Adrenal gland (tissue), 19 donors: ENCODE measurements at places on chromosomes 5 and 9. TPM values are rescaled to one million over a fixed set of nuclear protein-coding genes. Genes with fewer than 3 reads are reported as not detected.

GRCh38 chr5:118946138-118946800 lies 42.1 kb downstream of the DTWD2 start:
- no peaks in the 10 kb centered on the region for H3K4me1 ChIP-seq
- H3K27ac ChIP-seq, result no peak overlapping the region
- no peak overlapping the region for H3K4me3 ChIP-seq
- H3K27me3 ChIP-seq, result no peaks in the 10 kb centered on the region

DNA sequence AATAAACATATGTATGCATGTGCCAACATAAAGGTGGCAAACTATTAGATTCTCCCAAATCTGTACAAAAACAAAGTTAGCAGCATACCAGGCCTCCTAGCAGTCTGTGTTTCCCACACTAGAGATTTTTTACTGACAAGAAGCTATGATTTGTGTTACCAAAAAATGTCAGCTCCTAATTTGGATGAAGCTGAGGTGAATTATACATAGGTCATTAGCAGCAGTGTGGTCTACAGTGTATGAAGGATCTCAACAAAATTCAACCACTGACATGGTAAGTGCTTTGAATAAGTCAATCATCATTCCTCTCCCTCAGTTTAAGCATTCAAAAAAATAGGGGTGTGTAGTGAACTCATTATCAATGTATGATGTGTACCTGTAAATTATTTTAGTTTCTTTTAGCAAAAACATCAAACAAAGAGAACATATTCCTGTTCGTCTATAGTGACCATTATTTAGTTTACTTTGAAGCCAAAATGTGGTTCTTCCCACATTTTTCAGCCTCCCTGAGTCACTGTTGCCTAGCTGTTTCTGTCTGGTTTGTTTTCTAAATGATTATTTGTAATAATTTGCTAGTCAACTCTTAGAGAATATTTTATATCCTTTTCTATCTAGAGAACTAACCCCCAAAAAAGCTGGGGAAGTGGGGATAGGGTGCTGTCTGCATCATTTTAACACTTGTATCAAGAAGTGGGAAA lies 52.1 kb upstream of the RGMB start:
- no peaks in the 10 kb centered on the region for H3K36me3 ChIP-seq
- H3K4me3 ChIP-seq, result no peak overlapping the region
- DNase-seq, result no peak
- no peak overlapping the region for H3K27ac ChIP-seq

The C5orf46 gene
- not detected for polyA plus RNA-seq

- H3K27me3 ChIP-seq, result no peaks in the 10 kb centered on the region
- no peaks in the 10 kb centered on the region for H3K36me3 ChIP-seq
- no peaks in the 10 kb centered on the region for H3K4me1 ChIP-seq
- no peak overlapping the region for H3K4me3 ChIP-seq
Measured at GRCh38 chr5:159514229-159514810, 184.0 kb upstream of the IL12B start.

The PCDHB4 gene
- polyA plus RNA-seq, result 1.8 TPM

The C5orf24 gene
- polyA plus RNA-seq, result 57.0 TPM

GRCh38 chr5:160919626-160920025 lies 67.6 kb upstream of the ATP10B start:
- no peak for DNase-seq
- no peaks in the 10 kb centered on the region for H3K27me3 ChIP-seq
- H3K4me3 ChIP-seq, result no peak overlapping the region

The POU5F2 gene
- 0.07 TPM for polyA plus RNA-seq

The CCDC183 gene
- 2.4 TPM for polyA plus RNA-seq

DNA sequence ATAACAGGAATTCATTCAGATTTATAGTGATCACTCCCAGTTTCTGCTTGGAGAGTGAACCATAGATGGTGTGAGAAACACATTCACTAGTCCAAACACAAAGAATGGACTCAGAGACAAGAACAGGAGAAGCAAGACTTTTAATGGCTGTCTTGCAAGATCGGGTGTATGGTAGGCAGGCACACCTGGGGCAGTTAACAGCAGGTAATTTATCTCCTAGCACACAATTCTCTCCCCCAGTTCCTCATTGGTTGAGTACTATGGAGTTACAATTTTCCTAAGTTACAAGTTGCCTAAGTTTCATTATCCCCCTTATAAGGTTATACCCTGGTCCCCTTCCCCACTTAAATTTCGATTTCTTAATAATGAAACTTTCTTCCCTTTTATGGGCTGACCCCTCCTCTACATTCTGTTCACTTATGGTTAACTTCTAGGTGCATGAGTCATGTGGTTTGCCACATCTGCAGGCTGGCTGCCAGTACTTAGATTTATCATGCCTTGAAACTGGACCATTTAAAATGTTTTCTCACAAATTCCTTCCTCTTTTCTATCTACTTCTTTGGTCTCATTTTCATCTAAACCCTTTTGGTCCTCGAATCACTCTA lies 623.3 kb downstream of the HINT1 start:
- no peaks in the 10 kb centered on the region for H3K4me1 ChIP-seq
- H3K4me3 ChIP-seq, result no peak overlapping the region
- H3K27ac ChIP-seq, result no peak overlapping the region
- no peaks in the 10 kb centered on the region for H3K36me3 ChIP-seq
- no peak for DNase-seq

GRCh38 chr5:172048539-172049101 lies 42.2 kb upstream of the FBXW11 start:
- H3K4me3 ChIP-seq, result no peak overlapping the region
- no peaks in the 10 kb centered on the region for H3K4me1 ChIP-seq
- DNase-seq, result no peak
- H3K27ac ChIP-seq, result no peak overlapping the region
- peaks cover 18% of the 10 kb centered on the region for H3K36me3 ChIP-seq

The ZNF483 gene
- polyA plus RNA-seq, result 3.1 TPM

DNA sequence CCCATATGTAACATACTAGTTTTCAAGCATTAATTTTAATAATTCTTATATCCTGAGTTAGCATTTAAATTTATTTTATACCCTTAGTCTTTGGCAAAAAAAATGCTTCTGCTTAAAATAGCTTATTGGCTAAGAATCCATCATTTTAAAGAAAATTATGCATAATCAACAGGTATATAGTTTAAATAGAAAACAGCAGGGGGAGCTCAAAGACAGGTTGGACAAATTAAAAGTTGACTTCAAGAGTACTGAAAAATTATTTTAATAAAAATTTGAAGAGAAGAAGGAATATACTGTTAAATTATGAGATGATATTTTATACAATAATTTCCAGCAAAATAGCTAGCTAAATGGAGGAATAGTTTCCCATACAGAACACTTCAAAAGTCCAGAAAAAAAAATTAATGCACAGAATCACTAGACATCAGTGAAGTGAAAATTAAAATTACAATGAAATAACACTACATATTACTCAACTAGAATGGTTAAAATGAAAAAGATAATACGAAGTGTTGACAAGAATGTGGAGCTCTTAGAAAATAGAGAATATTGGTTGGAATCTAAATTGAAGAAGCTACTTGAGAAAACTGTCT lies 387.1 kb downstream of the PDE4D start:
- no peak overlapping the region for H3K4me3 ChIP-seq
- H3K4me1 ChIP-seq, result no peaks in the 10 kb centered on the region
- H3K27ac ChIP-seq, result no peak overlapping the region

DNA sequence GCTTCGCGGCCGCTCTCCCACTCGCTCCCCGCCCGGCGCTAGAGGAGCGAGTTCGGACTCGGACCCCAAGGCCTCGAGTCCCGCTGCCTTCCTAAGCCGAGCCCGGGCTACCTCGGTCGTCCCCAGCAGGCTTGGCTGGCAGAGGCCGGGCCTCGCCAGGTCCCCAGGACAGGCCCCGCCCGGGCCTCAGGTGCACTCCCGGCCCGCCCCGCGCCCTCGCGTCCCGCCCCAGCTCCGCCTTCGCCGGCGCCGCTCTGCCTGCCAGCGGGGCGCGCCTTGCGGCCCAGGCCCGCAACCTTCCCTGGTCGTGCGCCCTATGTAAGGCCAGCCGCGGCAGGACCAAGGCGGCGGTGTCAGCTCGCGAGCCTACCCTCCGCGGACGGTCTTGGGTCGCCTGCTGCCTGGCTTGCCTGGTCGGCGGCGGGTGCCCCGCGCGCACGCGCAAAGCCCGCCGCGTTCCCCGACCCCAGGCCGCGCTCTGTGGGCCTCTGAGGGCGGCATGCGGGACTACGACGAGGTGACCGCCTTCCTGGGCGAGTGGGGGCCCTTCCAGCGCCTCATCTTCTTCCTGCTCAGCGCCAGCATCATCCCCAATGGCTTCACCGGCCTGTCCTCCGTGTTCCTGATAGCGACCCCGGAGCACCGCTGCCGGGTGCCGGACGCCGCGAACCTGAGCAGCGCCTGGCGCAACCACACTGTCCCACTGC lies at the start of gene SLC22A5:
SLC22A5 (plus strand) TSS at position 237 of the 707 bp plus-strand sequence; CDS start at position 500, 263 bp downstream.
- H3K27me3 ChIP-seq, result no peaks in the 10 kb centered on the region
- H3K4me3 ChIP-seq, result peak within 1 kb of the TSS; percentile 75
- no peaks in the 10 kb centered on the region for H3K36me3 ChIP-seq
- H3K27ac ChIP-seq, result peak within 1 kb of the TSS; percentile 30
- peak; percentile 72 for DNase-seq

The PRR16 gene
- 2.3 TPM for polyA plus RNA-seq

The LECT2 gene
- not detected for polyA plus RNA-seq

The AGXT2 gene
- not detected for polyA plus RNA-seq

DNA sequence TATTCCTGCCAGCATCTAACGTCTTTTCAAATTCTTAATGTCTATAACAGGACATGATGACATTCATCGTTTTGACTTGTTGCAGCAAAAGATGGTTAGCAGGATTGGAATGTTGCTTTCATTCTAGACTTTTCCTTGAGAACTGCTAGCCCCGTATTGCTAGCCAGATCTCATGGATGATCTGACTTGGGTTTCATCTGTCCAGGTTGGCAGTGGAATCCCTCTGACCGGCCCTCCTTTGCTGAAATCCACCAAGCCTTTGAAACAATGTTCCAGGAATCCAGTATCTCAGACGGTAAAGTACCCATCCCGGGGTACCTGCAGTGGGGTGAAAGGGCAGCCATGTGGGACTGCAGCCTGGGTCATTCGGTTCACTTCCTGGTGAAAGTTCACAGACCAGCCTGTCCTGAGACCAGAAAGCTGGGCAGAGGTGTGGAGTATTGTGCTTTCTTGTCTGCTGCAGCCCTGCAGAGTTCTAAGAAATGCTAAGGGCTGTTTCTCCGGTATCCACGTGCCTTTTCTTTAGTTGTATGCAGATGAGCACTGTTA lies 16.7 kb downstream of the QRFP start:
- H3K4me1 ChIP-seq, result no peaks in the 10 kb centered on the region
- H3K27ac ChIP-seq, result no peak overlapping the region
- no peak overlapping the region for H3K4me3 ChIP-seq

- H3K36me3 ChIP-seq, result no peaks in the 10 kb centered on the region
- no peak for DNase-seq
- H3K27me3 ChIP-seq, result no peaks in the 10 kb centered on the region
- H3K4me1 ChIP-seq, result no peaks in the 10 kb centered on the region
- H3K27ac ChIP-seq, result no peak overlapping the region
Measured at GRCh38 chr5:68708842-68709170, 385.0 kb upstream of the SLC30A5 start.

The PMPCA gene
- polyA plus RNA-seq, result 115 TPM

The ATP10B gene
- polyA plus RNA-seq, result 0.03 TPM

- peaks cover 42% of the 10 kb centered on the region for H3K4me1 ChIP-seq
- DNase-seq, result peak; percentile 65
- no peaks in the 10 kb centered on the region for H3K36me3 ChIP-seq
Measured at GRCh38 chr5:141476132-141476911, 556 bp downstream of the PCDHGC3 start.

The NUDCD2 gene
- polyA plus RNA-seq, result 3.5 TPM

DNA sequence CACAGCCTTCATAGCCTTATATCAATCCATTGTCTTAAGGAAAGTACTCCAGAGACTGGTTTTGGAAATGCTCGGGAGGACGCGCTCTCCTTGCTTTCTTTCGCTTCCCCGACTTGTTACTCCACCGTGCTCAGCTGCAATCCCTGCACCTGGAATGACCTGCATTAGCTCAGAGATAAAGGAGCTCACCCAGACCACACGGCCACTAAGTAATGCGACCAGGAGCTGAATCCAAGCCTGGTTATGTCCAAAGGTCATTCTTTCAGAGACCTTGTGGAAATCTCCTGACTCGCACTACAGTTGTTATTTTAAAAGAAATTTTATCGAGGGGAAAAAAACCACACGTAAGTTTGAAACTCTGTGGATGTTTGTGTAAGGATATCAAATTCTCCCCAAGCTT lies 135.3 kb upstream of the DPYSL3 start:
- H3K27ac ChIP-seq, result no peak overlapping the region
- no peak for DNase-seq
- H3K4me1 ChIP-seq, result no peaks in the 10 kb centered on the region
- no peaks in the 10 kb centered on the region for H3K36me3 ChIP-seq
- H3K4me3 ChIP-seq, result no peak overlapping the region

DNA sequence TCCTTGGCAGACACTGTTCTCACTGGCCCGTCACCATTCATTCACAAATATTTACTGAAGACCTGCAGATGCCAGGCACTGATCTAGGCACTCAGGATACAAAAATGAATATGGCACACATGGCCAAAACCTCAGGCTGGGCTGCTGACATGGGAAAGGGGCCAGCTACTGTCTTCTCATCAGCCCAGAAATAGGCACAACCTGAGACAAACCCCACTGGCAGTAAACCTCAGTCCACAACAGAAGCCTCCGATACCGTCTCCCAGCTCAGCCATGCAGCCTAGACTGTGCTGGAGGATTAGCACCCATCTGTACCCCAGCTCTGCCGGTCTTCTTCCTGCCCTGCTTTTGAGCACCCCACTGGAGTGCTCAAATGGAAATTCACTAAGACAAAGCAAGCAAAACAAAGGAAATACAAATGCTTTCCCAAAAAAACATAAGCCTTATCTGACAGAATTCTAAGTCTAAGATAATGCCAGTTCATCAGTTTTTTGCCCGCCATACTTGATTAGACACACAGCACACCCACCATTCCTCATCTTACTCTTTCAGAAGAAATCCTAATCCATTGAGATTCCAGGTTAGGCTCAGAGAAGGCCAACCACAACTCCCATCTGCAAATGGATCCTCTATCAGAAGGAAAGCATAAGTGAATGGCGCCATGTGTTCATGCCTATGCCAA lies 8.2 kb downstream of the P4HA2 start:
- no peak for DNase-seq
- peaks cover 26% of the 10 kb centered on the region for H3K4me1 ChIP-seq
- H3K27ac ChIP-seq, result no peak overlapping the region
- no peaks in the 10 kb centered on the region for H3K27me3 ChIP-seq
- no peak overlapping the region for H3K4me3 ChIP-seq

The CFAP77 gene
- polyA plus RNA-seq, result not detected

- no peak for DNase-seq
- no peaks in the 10 kb centered on the region for H3K36me3 ChIP-seq
- no peaks in the 10 kb centered on the region for H3K27me3 ChIP-seq
- H3K4me3 ChIP-seq, result no peak overlapping the region
- H3K4me1 ChIP-seq, result no peaks in the 10 kb centered on the region
Measured at GRCh38 chr5:177958696-177959095, 37.3 kb downstream of the PROP1 start.

The PCDHGA5 gene
- polyA plus RNA-seq, result 0.79 TPM

- H3K4me3 ChIP-seq, result no peak overlapping the region
- no peak for DNase-seq
- H3K4me1 ChIP-seq, result no peaks in the 10 kb centered on the region
- no peak overlapping the region for H3K27ac ChIP-seq
- H3K36me3 ChIP-seq, result no peaks in the 10 kb centered on the region
- no peaks in the 10 kb centered on the region for H3K27me3 ChIP-seq
Measured at GRCh38 chr5:167472566-167473108, 818.8 kb upstream of the WWC1 start.

The PCDHAC2 gene
- 6.5 TPM for polyA plus RNA-seq

The DNM1 gene
- 17.5 TPM for polyA plus RNA-seq

- DNase-seq, result no peak
- H3K4me1 ChIP-seq, result no peaks in the 10 kb centered on the region
- H3K27ac ChIP-seq, result no peak overlapping the region
- no peak overlapping the region for H3K4me3 ChIP-seq
- no peaks in the 10 kb centered on the region for H3K27me3 ChIP-seq
- H3K36me3 ChIP-seq, result no peaks in the 10 kb centered on the region
Measured at GRCh38 chr5:157245476-157245875, 20.4 kb upstream of the CYFIP2 start.
